ENCODE measurements at places on chromosomes 16 and 17.

DNA sequence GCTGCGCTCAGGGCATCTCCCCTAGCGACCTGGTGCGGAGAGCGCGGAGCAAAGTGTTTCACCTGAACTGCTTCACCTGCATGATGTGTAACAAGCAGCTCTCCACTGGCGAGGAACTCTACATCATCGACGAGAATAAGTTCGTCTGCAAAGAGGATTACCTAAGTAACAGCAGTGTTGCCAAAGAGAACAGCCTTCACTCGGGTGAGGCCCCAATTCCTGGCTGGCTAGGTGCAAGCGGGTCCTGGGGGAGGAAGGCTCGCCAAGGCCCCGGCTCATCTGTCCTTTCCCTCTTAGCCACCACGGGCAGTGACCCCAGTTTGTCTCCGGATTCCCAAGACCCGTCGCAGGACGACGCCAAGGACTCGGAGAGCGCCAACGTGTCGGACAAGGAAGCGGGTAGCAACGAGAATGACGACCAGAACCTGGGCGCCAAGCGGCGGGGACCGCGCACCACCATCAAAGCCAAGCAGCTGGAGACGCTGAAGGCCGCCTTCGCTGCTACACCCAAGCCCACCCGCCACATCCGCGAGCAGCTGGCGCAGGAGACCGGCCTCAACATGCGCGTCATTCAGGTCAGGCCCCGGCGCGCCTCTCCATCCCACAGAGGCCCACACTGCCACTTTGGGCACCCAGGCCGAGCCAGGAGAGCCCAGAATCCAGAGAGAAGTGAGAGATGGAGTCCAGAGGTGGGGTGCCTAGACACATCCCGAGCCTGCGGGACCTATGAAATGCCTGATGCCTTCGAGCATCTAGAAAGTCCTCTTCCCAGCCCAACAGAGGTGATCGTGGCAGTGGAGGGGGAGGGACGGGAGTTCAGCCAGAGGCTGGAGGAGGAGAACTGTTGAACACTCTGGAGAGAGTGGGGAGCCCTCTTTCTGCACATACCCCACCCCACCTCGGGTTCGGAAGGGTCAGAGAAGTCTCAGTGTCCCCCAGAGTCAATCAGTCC, 3.3 kb downstream of the LHX1 start:
- no peak for DNase-seq

GRCh38 chr16:11551842-11552241, 34.9 kb downstream of the LITAF start:
- DNase-seq = no peak

DNA sequence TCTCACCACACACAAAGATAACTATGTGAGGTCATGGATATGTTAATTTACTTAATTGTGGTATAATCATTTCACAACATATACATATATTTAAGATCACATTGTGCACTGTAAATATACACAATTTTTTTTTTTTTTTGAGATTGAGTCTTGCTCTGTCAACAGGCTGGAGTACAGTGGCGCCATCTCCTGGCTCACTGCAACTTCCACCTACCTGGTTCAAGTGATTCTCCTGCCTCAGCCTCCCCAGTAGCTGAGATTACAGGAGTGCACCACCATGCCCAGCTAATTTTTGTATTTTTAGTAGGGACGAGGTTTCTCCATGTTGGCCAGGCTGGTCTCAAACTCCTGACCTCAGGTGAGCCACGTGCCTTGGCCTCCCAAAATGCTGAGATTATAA, 11.5 kb upstream of the PRSS54 start:
- DNase-seq = no peak

DNA sequence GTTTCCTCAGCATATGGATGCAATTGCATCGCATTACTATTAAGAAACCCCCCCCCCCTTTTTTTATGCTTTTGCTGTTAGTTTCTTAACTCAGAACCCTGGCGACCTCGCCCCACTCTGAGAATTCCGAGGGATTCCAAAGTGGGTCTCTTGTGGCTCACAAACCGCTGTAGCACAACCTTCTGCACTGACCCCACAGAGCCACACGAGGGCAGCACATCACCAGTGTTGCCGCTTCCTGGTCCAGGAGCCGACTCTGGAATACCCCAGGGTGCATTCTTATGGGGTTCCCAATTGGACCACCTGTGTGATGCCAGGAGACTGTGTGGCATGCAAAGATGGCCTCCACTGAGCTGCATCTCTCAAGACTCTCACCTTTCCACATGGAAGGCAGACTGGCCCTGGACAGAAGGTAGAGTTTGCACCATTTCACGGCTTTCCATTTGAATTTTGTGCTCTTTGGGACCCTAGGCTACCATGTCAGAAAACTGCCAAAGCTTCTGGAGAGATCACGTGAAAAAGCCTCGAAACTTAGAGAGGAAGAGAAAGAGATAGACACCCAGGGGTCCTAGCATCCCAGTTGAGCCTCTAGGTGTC, 432.7 kb upstream of the ASIC2 start:
- DNase-seq = peak; percentile 37

GRCh38 chr17:68759343-68760140, 158.4 kb upstream of the FAM20A start:
- DNase-seq = peak; percentile 83

GRCh38 chr16:57472665-57473060, 10.2 kb downstream of the POLR2C start:
- DNase-seq = no peak

Measured in hepatic stellate cell (primary cell).